ENCODE measurements at places on chromosomes 2 and 18.

- DNase-seq: no peak
Measured at GRCh38 chr18:48636436-48636835, 97.6 kb downstream of the CTIF start.

- DNase-seq: no peak
Measured at GRCh38 chr2:210493528-210493927, 17.0 kb upstream of the LANCL1 start.

GRCh38 chr2:96909611-96910021 lies 39.7 kb upstream of the SEMA4C start:
- no peak for DNase-seq

GRCh38 chr2:24354957-24355356 lies 5.4 kb downstream of the ITSN2 start:
- DNase-seq: no peak

DNA sequence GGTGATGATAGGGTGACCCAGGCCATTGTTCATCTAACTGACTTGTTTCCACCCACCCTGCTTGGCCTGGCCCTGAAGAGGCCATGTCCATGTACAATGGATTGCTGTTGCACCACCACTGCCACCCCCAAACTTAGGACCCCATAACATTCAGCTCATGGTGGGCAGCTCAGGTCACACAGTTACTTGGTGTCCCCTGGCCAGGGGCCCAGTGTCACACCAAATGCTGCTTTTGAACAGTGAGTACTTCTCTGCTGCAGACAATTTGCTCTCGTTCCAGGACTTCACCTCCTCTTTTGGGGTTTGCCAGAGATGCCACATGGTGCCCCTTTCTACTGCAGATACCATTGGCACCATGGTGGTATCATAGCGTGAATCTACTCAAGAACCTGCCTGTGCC lies 11.7 kb downstream of the MAB21L4 start:
- no peak for DNase-seq

- peak; percentile 9 for DNase-seq
Measured at GRCh38 chr2:67650291-67651133, 253.4 kb downstream of the ETAA1 start.

DNA sequence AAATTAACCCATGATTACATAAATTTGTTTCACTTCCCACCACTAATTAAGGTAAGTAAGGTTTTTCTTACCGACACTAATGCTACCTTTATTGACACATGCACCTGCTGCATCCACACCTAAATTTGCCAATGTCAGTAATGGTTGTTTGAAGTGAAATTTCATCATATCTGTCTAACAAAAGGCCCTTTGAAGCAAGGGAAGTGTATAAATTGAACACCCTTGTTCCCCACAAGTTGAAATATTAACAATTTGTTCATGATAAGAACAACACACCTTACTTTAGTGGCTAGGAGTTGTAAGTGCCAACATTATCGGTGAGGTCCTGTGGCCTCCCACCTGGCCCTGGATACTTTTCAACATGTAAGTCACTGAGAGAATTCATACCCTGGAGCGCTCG lies 116.3 kb upstream of the CDCA7 start:
- no peak for DNase-seq

DNA sequence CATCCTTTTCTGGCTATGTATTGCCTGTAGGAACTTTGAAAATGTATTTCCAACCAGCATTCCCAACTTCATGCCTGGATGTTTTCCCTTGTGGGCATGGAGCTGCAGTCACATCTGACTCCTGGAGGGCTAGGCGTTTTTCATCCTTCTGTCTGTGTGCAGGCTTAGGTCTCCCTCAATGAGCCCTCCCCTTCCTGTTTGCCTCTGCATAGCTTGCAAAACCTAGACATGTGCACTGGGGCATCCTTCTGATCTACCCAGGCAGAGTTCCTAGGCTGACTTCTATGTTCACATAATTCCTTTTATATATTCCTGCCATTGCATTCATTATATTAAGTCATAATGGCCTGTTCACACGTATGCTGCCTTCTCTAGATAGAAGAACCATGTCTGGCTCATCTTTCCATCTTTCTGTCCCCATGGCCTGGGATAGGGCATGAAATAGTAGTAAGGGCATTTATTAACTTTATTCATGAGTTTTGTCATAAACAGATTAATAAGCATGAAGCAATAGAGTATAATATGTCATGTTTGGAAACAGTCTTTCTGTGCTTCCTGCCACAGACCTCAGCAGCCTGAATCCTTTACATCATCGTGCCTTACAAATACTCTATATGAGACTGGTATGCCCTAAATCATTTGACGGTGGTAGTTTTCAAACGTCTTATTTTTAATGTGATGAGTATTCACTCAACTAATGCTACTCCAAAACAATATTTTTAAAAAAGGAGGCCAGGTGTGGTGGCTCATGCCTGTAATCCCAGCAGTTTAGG lies 195.6 kb downstream of the TGIF1 start:
- DNase-seq: no peak

GRCh38 chr18:48835119-48835518 lies 115.6 kb downstream of the SMAD7 start:
- no peak for DNase-seq

GRCh38 chr2:44529448-44529847 lies 167.7 kb downstream of the CAMKMT start:
- DNase-seq: no peak

DNA sequence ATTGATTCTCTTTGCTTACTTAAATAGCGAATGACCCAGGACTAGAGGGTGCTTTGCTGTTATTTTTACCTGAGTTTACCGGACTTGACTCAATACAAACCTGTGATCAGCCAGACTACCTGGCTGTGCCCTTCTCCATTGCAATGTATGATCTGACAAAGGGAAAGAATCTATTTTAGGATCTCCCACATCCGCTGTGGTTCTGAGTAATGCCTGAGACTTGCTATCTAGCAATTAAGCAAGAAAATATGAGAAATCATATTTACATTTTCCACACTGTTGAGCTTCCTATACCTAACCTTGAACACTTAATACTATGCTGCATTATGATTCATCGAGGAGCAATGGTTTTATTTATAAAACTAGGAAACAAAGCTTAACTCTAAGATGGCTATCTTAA lies 215.2 kb downstream of the RAD51AP2 start:
- DNase-seq: no peak

DNA sequence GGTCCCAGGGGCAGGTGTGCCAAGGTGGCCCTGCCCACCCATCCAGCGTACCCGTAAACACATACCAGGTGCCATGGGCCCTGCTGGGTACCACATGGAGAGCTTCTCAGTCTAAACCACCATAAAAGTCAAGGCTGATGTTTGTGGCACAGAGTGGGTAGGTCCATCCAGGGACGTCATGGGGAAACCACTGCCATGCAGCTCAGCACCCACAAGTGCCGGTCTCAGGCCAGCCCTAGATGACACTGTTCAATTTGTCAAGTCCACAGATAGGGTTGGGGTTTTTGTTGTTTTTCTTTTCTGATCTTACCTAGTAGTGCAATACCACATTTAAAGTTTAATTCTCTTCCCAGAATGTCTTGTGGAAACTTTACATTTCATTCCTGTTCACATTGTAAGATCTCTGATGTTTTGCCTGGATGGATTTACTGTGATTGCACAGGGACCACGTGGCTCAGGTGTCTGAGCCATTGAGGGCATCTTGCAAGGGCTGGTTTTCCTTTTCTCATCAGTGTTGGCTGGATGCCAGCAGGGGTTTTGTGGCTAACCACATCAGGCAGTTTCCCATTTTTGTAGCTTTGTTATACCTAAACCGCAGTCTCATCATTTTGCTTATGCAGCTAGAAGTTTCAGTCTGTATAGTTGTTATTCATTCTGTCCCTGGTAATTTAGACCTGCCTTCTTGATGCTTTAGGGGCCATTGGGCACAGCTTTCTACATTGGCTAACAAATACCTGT lies 64.7 kb downstream of the STK25 start:
- DNase-seq: peak; percentile 6

- DNase-seq: no peak
Measured at GRCh38 chr2:67798541-67799160, 264.2 kb downstream of the C1D start.

DNA sequence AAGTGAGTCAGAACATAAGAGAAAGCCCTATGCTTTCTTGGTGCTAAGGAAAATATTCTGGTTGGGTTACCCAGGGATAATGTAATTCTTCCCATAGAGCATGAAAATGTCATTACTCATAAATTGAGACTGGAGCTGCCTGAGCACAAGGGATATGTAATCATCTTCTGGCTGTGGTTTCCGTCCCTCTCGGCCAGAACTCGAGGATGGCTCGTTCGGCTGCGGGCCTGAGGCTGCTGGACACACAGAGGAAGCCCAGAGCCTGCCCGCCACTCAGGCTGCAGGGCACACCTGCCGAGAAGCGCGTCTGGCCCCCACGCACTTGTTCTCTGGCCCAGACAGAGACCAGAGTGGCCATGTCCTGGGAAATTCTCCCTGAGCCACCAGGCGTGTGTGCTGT lies 104.9 kb downstream of the ASAP2 start:
- DNase-seq: no peak

DNA sequence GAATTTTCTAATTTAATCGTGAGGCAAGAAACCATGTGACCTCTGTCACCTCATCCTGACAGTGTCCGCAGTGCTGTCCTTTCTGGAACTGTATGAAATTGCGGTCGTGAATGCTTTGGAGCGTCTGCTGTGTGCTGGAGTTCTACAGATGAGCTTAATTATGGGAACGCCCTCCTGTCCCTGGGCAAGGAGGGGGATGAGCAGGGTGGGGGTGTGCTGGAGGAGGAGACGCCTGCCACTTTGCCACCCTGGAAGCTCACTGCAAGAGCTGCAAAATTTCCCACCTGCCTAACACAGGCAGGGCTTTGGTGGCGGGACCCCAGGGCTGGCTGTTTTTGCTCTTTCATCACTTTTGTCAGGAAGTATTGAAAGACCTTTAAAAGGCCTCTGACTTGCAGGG lies 6.5 kb downstream of the LPIN1 start:
- DNase-seq: no peak

DNA sequence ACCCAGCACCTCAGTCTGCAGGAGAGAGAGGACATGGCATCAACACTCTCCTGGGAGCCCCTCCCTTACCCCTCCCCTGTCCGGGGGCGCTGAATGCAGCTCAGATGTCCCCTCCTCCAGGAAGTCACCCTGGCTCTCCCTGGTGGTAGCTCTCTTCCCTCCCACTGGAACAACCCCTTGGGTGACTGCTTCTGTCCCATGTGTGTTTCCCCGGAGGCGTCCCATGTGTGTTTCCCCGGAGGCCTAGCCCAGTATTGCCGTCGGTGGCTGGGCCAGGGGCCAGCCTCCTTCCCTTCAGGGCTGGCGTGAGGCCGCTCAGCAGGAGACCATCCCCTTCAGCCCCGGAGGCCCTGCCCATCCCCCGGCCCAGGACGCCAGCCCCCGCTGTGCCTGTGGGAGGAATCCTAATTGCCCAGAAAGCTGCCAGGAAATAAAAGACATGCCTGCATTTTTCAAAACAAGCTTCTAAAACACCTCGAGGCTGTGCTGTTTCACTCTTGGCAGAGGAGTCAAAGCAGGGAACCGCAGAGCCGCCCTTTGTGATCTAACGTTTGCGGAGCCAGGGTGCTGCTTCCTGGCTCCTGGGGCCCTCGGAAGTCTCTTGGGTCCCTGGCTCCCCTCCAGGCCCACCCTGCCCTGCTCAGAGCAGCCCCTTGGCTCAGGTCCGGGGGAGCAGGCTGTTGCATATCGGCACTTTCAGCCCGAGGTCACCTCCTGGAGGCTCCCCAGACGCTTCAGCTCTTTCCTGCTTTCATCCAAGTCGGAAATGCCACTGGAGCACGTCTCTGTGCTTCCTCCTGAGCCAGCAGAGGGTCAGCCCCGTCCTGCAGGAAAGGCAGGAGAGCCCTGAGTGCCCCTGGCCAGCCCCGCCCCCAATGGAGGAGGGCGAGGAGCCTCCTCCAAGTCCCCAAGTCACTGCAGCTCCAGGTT lies 11.4 kb downstream of the SNED1 start:
- DNase-seq: no peak

DNA sequence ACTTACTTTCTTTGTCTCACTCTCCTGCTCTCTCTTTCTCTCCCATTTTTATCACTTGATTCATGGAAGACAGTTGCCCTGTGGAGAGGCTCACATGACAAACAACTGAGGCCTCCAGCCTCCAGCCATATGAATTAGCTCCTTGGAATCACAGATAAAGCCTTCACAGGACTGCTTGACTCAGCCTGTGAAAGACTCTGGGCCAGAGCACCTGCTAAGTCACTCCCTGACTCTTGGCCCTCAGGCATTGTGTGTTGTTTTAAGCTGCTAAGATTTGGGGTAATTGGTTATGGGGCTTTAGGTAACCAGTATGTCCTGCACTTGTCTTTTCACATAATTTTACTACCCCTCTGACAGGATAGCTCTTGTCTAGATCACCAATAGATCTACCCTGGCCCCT lies 334.9 kb downstream of the SOX11 start:
- no peak for DNase-seq

DNA sequence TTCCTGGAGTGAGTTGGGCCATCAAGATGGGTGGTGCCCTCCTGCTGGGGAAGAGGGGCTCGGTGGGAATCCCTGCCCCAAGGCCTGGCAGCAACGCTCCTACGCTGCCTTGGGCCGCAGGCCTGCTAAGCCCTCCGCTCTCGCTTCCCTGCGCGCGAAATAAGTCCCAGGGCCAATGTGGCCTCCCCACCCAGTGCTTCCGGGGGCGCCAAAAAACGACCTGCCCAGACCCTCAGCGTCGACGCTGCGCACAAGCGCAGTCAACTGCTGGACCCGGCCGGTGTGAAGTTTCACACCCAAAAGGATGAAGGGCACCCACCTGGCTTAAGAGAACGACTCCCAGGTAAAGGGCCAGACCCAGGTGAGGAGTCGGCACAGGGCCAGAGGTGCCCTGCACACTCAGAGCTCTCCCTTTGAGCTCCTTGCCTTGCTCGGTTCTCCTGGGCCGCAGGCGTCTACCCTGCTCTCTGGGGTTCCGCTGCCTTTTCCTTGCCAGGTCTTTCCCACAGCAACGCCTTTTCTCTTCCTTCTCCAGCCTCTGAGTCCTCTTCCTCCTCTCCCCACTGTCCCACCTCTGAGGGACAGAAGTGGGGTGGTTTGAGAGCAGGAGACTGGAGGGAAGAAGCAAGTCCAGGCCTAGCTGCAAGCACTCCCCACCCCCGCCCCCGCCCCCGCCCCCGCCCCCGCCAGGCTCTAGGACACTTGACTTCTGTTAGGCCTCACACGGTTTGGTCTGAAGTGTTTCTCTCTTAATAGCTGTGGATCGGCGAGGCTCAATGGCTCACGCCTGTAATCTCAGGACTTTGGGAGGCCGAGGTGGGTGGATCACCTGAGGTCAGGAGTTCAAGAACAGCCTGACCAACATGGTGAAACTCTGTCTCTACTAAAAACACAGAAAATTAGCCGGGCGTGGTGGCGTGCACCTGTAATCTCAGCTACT lies at the start of gene DNAJC5G:
Gene DNAJC5G, plus strand, starts transcription at position 223 of the 940 bp plus-strand sequence. CDS start 1,296 bp downstream, outside the sequence.
- no peak for DNase-seq

DNA sequence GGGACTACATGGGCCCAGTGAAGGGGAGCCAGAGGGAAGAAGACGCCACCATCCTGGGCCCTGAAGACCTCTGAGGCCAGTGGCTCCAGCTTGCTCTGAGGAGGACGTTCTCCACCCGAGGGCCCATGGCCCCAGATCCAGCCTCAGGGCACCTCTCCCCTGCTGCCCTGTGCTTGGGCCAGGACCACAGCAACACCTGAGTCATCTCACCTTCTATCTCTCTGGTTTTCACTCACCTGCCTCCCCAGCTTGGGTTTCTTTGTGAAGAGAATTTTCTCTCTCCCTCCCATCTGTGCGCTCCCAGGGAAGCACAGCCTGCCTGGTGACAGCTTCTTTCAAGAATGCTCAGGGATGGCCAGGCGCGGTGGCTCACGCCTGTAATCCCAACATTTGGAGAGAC lies 19.8 kb downstream of the ZFP36L2 start:
- DNase-seq: no peak
